Effector memory CD8-positive, alpha-beta T cell (primary cell): ENCODE measurements at places on chromosomes 3 and 15.

- no peak for DNase-seq
Measured at GRCh38 chr3:152127058-152127457, 141.7 kb upstream of the MBNL1 start.

GRCh38 chr3:10328460-10329071 lies 7.7 kb upstream of the SEC13 start:
- no peak for DNase-seq

GRCh38 chr3:2513986-2514385 lies 415.3 kb downstream of the CNTN4 start:
- DNase-seq, result no peak

GRCh38 chr15:100802421-100803170 lies 77.0 kb upstream of the ALDH1A3 start:
- DNase-seq, result no peak

DNA sequence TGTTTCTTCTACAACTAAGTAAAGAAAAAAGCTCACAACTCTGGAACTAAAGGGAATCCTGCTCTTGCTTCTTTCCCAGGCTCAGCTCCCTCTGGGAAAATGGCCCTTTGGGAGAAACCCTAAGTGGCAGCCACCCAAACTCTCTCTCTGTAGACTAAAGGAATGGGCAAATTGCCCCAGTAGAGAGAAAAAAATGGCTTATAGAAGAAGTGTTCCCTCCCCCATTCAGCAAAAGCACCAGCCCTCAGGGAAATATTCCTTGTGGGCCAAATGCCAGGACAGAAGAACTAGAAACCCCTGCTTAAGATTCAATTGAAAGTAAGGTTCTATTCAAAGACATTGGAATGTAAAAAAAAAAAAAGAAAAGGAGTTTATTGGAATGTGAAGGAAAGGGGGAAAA lies 603.7 kb upstream of the ALCAM start:
- no peak for DNase-seq

- no peak for DNase-seq
Measured at GRCh38 chr3:188437926-188438325, 284.0 kb downstream of the LPP start.

GRCh38 chr15:51341366-51342226 lies at the start of gene GLDN:
Gene GLDN, plus strand, starts transcription at chr15:51341655. Its CDS starts 30 bp downstream, at chr15:51341685.
- DNase-seq, result no peak
